ENCODE measurements at places on chromosomes 12 and 14.
A peak's percentile ranks its signal among the peaks of the same experiment; 100 is the strongest.

GRCh38 chr14:29710015-29710414, 217.6 kb downstream of the PRKD1 start:
- no peak for DNase-seq

DNA sequence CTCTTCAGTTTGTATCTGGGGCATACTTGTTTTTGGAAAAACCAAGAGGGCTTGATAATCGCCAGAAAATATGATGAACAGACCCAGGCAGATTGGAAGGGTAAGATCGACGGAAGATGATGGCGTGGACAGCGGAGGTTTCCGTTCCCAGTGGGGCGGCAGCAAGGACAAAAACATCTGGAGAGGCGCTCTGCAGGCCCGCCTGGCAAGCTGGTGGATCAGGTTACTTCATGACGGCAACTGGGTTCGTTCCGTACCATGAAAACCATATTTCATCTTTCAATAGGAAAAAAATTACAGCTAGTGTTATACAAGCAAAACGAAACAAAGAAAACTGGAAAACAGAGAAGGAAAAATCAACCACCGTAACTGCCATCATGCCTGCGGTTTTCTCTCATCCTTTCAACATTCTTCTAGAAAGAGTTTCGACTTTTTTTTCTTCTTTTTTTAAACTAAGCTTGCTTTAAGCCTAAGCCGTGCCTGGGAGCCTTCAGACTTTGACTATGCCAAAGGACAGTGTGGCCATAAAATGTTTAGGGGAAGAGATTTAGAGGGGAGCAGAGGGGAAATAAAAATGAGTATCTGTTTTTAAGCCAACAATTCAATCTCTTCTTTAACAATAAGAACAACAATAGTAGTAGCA, 210.5 kb downstream of the FOXN3 start:
- no peak for DNase-seq

GRCh38 chr12:122965851-122966742, at the start of gene ABCB9:
Gene ABCB9, minus strand, starts transcription at chr12:122966463. Its CDS starts 6,228 bp downstream, at chr12:122960235.
- peak; percentile 96 for DNase-seq

GRCh38 chr14:95077345-95077744, 80.0 kb downstream of the DICER1 start:
- no peak for DNase-seq

GRCh38 chr14:83255015-83255726, 1721.5 kb upstream of the SEL1L start:
- no peak for DNase-seq

DNA sequence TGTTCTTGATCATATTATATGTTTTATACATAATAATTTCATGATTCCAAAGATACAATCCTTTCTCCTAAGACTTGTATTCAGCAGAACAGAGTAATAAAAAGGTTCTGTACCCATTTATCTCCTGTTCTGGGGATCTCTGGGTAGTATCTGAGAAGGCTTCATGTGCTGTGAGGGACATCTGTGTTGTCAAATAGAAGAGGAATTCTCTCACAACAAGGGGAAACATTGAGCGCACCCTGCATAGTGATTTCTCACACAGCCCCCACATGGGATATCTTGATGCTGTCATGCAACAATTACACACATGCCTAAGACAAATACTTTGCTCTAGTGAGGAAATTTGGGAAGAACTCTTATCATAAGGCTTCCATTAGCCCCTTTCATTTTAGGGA, 101.8 kb upstream of the ATF1 start:
- DNase-seq, result no peak

Data from progenitor cell of endocrine pancreas (in vitro differentiated cells).